ENCODE measurements at places on chromosomes 6 and 20. TPM values are rescaled to one million over a fixed set of nuclear protein-coding genes. Genes with fewer than 3 reads are reported as not detected.

The IL17F gene
- total RNA-seq: not detected

The RHAG gene
- 0.11 TPM for total RNA-seq

The FNDC11 gene
- total RNA-seq: 1.2 TPM

The CBLN4 gene
- not detected for total RNA-seq

The CNBD2 gene
- total RNA-seq: 5.1 TPM

Data from dermis lymphatic vessel endothelial cell (primary cell).